ENCODE measurements at places on chromosomes 12 and 14.

DNA sequence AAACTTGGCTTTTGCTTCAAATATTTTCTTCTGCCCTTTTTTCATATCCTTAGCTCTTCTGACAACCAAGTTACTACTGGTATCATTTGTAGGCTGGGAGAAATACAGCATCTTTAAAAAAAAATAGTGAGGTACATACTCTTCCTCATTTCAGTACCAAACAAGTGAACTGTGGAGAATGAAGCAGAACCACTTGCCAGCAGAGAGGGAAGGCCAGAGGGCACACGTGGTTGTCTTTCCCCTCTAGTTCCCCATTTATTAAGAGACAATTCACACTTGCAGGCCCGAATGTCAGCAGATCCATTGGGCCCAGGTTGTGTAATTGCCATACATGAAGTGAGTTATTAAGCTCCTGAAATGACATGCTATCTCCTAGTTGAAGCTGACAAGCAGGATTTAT, 3.2 kb downstream of the SUSD6 start:
- DNase-seq: no peak

GRCh38 chr12:26112703-26113147, 12.1 kb downstream of the BHLHE41 start:
- DNase-seq: no peak

DNA sequence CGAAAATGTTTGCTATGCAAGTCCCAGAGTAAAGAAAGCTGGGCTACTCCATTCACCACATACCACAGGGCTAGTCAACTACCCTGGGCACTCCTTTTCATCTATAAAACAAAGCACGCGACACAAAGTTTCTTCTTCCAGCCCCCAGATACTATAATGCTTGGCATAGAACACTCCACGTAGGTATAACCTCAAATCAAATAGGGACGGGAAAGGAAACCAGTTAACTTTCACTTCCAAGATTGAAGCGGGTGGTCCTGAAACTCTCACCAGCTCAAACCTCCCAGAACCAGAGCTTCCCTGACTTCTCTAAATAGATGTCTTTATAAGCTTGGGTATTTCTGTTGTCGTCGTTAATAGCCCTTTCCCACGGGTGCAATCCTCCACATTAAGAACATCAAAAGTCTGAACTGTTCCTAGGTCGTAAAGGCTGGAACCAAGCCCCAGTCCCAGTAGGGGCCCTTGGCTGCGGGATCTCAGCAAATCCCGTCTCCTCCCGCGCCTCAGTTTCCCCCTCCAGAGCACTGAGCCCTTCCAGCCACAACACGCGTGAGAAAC, 647 bp downstream of the LGMN start:
- DNase-seq: no peak

DNA sequence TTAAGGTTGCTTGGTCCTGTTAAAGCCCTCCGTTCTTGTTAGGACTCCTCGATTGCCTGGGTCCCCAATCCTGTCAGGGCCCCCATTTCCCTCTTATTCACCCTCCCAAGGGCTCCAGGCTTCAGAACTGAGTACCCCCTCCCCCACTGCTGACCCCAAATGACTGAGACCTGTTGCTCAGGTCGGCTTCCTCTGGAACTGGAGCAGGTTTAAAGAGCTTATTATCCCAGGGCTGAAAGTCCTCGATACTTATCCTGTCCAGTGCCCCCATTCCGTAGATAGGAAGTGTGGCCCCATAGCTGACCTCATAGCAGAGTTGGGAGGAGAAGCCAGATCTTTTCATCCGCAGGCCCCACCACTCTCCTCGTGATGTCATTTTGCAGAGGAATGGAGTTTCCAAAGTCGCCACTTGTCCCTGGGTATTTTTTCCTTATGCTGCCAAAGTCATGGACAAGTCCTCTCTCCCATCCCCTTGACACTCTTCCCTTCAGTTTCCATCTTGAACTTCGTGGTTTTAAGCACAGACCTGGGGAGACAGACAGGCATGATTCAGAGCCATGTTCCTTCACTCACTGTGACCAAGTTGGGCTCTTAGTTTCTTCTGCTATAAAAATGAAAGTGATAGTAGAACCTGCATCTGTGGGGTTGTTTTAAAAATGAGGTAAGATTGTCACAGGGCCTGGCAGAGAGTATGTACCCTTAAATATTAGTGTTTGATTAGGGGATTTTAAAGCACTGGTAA, 1.2 kb downstream of the USP30 start:
- DNase-seq: no peak

GRCh38 chr14:37195327-37195726, 2.4 kb upstream of the MIPOL1 start:
- no peak for DNase-seq

GRCh38 chr14:57933349-57933748, 67.5 kb upstream of the SLC35F4 start:
- DNase-seq: no peak

DNA sequence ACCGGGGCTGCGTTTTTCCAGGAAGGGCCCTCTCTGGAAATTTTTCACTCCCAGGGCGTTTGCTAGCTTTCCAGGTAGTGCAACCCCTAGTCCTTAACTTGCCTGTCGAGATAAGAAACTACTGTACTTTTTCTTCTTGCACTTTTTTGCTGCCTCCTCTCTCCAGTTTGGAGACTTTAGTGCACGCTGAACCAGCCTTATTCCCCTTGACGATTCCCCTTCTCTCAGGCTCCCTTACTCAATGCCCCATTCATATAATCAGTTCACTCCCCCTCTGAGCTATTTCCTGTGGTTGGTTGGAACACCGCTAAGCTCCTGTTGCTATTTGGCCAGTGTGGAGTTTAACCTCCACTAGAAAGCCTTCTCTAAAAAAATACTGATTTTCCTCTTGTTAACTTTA, 682 bp downstream of the CREBL2 start:
- DNase-seq: peak; percentile 20

DNA sequence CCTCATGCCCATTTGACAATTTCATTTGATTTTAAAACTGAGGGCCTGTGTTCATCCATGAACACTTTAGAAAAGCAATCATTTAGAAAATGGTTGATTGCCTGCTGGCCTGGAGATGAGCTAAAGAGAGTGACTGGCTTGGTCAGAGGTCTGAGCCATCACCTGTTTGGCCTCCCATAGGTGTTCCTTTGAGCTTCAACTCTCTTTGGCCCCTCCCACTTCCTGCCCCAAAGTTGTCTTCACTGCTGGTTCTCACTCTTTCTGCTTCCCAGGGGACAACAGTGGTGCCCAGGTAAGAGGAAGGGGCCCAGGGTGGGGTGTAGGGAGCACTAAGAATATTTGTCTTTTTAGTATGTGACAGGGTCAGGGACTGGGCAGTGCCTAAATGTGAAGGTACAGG, 4.9 kb upstream of the TCP11L2 start:
- no peak for DNase-seq

- no peak for DNase-seq
These were observed 24.7 kb upstream of the IRF2BPL start for GRCh38 chr14:77053046-77053841.

DNA sequence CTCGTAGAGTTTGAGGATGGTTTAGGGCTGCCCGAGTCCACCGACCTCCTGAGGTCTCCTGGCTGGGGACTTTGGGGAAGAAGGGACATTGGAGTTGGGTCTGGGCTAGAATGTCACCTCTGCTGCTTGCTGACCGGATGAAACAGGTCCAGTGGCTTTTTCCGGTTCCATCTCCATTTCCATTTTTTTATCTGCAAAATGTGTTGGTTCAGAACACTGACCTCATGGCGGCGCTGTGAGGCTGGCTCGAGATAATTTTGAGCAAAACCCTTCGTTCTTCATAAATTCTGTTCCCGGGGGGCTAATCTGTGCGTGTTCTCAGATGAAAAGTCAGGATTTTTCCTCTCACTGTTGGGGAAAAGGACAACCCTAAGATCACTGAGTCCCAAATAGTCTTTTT, 11.7 kb upstream of the MYL2 start:
- DNase-seq: no peak

GRCh38 chr14:92384461-92385133, 61.6 kb downstream of the SLC24A4 start:
- DNase-seq: no peak

DNA sequence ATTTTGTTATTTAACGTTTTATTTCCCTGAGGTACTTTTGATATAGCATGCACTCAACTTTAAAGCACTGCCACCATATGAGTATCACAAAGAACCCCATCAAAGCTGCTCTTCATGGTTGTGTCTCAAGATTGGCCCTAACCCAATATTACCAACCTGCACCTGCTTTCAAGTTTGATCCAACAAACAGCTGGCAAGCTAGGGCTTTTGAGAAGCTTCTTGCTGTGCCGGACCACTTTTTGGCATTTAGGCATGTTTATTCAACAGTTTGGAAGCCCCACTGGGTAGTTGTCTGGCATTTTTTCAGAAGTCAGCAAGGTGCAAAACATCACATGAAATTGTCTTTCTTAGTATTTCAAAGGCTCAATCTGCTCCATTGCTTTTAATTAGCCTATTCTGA, 137.2 kb upstream of the PLEKHA5 start:
- peak; percentile 95 for DNase-seq

DNA sequence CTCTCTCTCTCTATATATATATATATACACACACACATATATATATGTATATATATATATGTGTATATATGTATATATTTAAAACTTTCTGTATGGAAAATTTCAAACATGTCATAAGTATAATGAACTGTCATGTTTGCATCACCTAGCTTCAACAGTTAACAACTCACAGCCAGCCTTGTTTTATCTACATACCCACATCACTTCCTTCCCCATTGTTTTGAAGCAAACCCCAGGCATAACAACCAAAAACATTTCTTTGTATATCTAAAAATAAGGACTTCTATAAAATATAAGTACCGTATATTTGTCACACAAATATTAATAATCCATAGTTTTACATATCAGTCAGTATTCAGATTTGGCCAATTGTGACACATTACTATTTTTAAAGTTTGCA, 57.4 kb downstream of the PAPOLA start:
- no peak for DNase-seq

- DNase-seq: peak; percentile 15
These were observed 48.0 kb downstream of the SLC17A8 start for GRCh38 chr12:100404769-100405407.

- DNase-seq: no peak
These were observed 3.1 kb downstream of the GPR33 start for GRCh38 chr14:31484754-31485153.

DNA sequence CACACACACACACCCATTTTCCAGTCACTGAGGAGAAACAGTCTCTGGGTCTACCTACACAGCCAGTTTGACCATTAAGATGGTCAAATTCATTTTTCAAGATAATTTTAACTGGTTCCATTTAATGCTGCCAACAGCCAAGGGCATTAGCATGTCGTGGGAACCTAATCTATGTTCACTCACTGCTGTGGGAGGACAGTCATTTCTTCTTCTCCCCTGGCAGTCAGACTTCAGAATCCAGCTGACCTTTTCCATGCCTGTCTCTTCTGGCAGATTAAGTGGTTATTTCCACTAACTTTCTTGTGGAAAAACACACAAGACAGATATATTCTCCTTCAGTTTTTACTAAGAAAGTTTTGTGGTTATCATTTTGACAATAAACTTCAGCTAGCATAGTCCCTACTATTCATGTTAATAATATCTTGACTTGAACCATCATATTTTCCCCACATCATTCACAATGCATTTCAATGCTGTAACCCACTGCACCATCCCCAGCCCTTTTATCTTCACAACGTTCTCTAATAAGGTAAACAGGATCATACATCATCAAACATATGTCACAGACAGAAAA, 82.2 kb downstream of the DAD1 start:
- DNase-seq: no peak

- no peak for DNase-seq
These were observed 13.5 kb upstream of the CYP46A1 start for GRCh38 chr14:99670361-99671234.

- no peak for DNase-seq
These were observed 1.7 kb upstream of the ANKRD33 start for GRCh38 chr12:51886021-51886710.

DNA sequence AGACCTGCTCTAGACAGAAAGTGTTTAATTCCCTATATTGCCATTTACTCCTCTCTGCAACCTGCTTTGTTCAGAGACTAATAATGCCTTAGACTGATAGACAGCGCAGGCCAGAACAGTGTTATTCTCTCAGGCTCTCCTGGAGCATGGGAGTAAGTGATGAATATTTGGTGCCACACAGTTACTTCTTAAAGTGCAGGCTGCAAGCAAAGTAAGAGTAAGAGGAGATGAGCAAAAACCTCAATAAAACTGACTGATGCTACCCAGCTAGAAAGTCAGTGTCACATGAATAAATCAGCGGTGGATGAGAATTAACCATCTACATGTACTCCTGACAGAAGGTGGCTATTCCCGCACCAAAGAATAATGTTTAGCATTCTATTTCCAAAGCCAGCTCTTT, 9.9 kb downstream of the TRIM9 start:
- DNase-seq: no peak

- DNase-seq: no peak
These were observed 446.8 kb downstream of the AEBP2 start for GRCh38 chr12:19886065-19886464.

DNA sequence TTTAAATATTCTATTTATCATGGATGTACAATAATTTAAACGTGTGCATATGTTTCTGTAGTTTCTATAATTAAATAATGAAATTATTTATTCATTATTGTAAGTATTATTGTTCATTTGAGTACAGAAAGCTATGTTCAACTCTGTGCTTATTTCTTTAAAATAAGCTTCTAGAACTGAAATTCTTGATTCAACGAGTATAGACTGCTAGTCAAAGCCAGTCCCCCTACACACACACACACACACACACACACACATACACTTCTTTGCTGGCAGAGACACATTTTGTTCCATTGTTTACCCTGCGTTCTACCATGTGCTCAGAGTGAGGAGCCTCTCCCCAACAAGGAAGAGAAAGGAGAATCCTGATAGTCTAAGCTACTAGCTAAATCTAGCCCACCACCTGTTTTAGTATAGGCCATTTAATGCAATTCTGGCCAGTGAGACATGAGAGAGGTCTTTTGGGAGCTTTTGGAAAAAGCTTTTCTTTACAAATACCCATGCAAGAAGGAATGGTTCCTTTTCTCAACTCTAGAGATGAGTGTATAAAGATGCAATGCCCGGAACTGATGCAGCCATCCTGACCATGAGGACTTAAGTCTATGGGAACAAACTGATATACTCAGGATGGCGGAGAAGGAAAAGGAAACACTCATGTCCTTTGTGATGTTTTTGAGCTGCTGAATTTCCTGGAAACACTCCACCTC, 161.4 kb downstream of the NDUFA12 start:
- no peak for DNase-seq

DNA sequence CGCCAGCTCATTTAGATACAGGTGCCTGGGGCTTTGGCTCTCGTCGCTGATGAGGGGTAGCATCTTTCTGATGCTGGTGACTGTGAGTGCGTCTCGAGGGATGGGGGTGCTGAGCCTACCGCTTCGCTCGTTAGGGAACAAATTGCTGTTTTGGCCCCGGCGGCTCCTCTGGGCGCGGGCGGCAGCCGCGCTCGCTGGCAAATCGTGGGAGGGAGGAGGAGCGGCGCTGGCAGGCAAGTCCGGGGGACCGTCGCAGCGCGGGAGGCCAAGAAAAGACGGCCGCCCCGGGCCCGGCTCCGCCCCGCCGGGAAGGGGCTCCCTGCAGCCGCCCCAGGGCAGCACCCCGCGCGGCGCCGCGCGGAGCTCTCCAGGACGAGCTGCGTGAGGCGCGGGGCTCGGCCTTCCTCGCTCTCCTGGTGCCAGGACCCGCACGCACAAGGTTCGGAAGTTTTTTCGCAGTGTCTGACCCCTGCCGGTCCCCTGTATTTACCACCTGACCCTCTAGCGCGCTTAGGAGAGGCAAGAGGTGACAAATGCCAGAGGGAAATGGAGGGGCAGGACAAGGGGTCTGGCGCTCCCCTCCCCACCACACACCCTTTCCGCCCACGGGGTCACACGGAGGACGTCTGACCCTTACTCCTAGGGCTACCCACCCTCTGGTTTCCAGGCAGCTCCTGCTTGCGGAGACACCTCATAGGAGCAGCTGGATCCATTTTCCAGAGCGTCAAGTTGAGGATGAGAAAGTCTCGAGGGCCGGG, 899 bp upstream of the KCNH3 start:
- DNase-seq: no peak

Measured in NCI-H345 (cell line).